Heart left ventricle (tissue), 16 donors: ENCODE measurements at places on chromosomes 7 and 10.

DNA sequence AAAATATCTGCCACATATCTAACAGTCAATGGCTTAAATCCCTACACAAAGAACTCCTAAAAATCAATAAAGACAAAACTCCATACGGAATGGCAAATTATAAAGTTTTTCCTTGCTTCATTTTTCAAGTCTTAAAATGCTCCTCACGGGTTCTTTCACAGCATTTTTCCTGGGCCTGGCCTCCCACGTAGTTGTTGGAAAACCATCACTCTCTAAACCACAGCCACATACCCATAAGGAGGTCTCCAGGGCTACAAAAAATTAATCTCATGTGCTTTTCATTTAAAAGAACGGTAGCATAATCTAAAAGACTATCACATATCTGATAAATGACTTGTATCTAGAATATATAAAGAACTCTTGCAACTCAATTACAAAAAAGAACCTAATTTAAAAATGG, 2.9 kb downstream of the COA1 start:
- H3K27me3 ChIP-seq = no peaks in the 10 kb centered on the region
- no peak overlapping the region for H3K4me3 ChIP-seq
- no peak for DNase-seq
- H3K36me3 ChIP-seq = no peaks in the 10 kb centered on the region
- no peak overlapping the region for H3K27ac ChIP-seq
- peaks cover 30% of the 10 kb centered on the region for H3K4me1 ChIP-seq

DNA sequence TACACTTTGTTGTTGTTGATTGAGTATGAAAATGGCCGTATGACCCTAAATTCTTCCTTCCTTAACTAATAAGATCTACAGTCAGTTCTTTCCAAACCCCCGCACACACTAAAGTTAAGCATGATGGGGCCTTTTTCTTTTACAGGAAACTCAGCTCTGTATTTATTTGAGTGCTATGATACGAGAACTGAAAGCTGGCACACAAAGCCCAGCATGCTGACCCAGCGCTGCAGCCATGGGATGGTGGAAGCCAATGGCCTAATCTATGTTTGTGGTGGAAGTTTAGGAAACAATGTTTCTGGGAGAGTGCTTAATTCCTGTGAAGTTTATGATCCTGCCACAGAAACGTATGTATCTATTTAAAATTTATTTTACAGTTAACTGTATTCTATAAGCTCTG, 14.2 kb upstream of the NUP42 start:
- no peak overlapping the region for H3K4me3 ChIP-seq
- no peak for DNase-seq
- H3K4me1 ChIP-seq = no peaks in the 10 kb centered on the region
- no peak overlapping the region for H3K27ac ChIP-seq
- no peaks in the 10 kb centered on the region for H3K27me3 ChIP-seq

- DNase-seq = no peak
- no peak overlapping the region for H3K4me3 ChIP-seq
- no peaks in the 10 kb centered on the region for H3K36me3 ChIP-seq
- H3K4me1 ChIP-seq = peaks cover 22% of the 10 kb centered on the region
Measured at GRCh38 chr10:102542800-102543418, 39.1 kb downstream of the SUFU start.

- H3K4me3 ChIP-seq = no peak overlapping the region
- H3K27me3 ChIP-seq = no peaks in the 10 kb centered on the region
- H3K4me1 ChIP-seq = peaks cover 6% of the 10 kb centered on the region
- no peaks in the 10 kb centered on the region for H3K36me3 ChIP-seq
- H3K27ac ChIP-seq = no peak overlapping the region
Measured at GRCh38 chr10:129498680-129499079, 31.6 kb downstream of the MGMT start.

DNA sequence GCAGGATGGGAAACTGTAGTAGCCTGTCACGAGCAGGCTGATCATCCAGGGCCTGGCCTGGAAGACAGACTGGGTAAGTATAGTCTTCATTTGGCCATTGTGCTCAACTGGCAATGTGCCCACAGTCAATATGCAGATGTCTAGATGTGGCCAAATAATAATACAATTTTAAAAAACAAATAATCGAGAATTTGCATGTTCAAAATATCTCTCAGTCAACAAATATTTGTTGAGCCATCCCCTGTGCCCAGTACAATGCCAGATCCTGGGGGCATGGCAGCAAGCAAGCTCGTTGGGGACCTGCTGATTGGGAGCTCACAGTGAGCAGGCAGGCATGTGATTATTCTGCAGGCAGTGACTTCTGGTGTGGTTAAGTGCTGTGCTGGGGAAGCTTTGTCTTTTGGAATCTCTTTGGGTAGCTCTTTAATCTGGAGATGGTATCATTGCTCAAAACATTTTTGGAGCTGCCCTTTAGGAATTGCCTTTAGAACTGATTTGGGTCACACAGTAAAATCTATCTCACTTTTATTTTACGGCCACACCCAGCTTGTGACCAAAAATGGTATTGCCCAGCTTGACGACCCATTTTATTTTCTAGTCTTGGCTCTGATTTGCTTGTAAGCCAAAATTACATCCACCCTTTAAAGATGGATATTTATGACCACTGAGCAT, 92.2 kb downstream of the PLCE1 start:
- H3K27ac ChIP-seq = no peak overlapping the region
- no peak for DNase-seq
- no peaks in the 10 kb centered on the region for H3K27me3 ChIP-seq

- DNase-seq = no peak
- no peak overlapping the region for H3K4me3 ChIP-seq
- H3K4me1 ChIP-seq = peaks cover 5% of the 10 kb centered on the region
- H3K27ac ChIP-seq = peak overlapping the region; percentile 74
Measured at GRCh38 chr10:69425511-69426298, 9.0 kb upstream of the TACR2 start.

DNA sequence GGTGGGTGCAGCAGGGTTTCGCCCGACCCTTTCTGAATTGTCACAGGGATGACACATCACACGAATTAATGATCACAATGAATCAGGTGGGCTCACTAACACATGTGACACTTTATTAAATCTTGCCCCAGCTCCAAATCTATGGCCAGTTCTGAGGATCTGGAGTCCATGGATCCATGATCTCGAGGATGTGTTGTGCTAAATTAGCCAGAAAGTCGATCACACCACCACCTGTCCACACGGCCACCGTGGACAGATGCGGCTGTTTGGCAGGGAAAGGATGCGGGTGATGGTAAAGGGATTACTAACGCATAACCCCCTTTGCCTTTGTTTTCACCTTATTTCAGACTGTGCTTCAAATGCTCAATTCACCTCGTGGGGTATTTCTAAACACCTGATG, 96.4 kb downstream of the COBL start:
- no peak overlapping the region for H3K4me3 ChIP-seq
- H3K4me1 ChIP-seq = no peaks in the 10 kb centered on the region
- no peaks in the 10 kb centered on the region for H3K36me3 ChIP-seq
- H3K27me3 ChIP-seq = no peaks in the 10 kb centered on the region
- no peak for DNase-seq

DNA sequence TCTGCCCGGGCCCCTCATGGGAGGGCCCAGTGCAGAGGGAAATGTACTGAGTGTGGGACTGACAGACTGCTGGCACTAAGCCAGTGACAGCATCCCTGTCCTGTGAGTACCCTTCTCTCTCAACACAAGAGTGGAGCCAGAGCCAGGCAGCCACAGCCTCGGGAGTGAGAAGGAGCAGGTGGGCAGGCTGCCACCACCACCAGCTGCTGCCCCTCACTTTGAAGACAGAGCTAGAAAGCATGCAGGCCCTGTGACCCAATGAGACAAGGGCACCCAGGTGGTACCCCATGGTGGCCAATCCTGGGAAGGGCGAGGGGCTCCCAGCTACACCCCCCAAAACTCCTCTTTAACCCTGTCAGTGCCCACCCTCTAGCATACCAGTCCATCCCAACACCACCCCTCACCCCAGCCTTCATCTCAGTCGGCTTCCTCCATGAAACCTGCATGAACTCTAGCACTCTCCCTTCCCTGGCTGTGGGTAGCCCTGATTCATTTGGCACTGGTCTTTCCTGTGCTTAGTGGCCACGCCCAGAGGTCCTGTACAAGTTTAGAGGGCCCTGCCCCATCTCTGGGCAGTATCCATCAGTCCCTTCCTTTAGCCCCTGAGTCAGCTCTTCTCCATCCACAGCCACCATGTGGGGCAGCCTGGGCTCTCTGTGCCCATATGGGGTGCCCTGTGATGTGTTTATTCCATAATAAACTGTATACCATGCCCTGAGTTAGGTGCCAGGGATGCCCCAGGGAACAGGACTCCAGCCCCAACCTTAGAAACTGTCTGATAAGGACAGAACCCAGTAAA, 207.0 kb upstream of the ZMIZ1 start:
- no peak overlapping the region for H3K27ac ChIP-seq
- no peak for DNase-seq
- H3K27me3 ChIP-seq = no peaks in the 10 kb centered on the region
- H3K36me3 ChIP-seq = no peaks in the 10 kb centered on the region
- H3K4me1 ChIP-seq = no peaks in the 10 kb centered on the region

DNA sequence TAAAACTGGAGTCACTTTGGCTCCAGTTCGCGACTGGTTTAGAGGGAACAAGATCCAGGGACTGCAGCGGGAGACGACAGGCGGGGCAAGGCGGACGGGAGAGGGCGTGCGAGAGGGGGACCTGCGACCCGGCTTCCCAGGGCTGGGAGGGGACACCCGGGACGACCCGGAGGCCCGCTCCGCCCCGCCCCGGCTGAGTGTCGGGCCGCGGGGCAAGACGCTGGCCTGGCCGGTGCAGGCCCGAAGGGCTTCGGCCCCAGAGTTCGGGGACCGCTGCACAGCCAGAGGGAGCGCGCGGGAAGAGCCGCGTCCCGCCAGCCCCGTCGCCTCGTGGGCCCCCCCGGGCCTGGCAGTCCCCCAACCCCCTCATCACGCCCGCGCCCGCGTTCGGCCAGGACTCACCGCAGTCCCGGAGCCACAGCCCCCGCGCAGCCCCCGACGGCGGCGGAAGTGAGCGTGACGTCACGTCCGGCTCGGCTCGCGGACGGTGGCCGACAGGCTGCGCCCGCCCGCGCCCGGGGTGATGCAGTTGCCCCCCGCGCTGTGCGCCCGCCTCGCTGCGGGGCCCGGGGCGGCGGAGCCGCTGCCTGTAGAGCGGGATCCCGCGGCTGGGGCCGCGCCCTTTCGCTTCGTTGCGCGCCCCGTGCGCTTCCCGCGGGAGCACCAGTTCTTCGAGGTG, at the start of the genes TUBGCP2 and ZNF511:
Gene TUBGCP2, minus strand, starts transcription at position 452 of the 679 bp plus-strand sequence. CDS start 5,931 bp downstream, outside the sequence.
Gene ZNF511, plus strand, starts transcription at position 494 of the 679 bp plus-strand sequence. Its CDS starts 30 bp downstream, at position 524.
- H3K27me3 ChIP-seq = no peaks in the 10 kb centered on the region
- peak within 1 kb of the TSS; percentile 96 for H3K27ac ChIP-seq
- H3K4me3 ChIP-seq = peak within 1 kb of the TSS; percentile 92
- peak; percentile 92 for DNase-seq

GRCh38 chr10:72170263-72170662, 45.5 kb upstream of the ANAPC16 start:
- H3K36me3 ChIP-seq = peaks cover 2% of the 10 kb centered on the region
- no peaks in the 10 kb centered on the region for H3K27me3 ChIP-seq
- H3K4me3 ChIP-seq = no peak overlapping the region
- no peak overlapping the region for H3K27ac ChIP-seq
- peaks cover 21% of the 10 kb centered on the region for H3K4me1 ChIP-seq

- H3K4me3 ChIP-seq = no peak overlapping the region
- no peaks in the 10 kb centered on the region for H3K27me3 ChIP-seq
- no peaks in the 10 kb centered on the region for H3K36me3 ChIP-seq
- DNase-seq = no peak
Measured at GRCh38 chr7:5567790-5568189, 144.2 kb upstream of the TNRC18 start.

- H3K27ac ChIP-seq = no peak overlapping the region
- H3K27me3 ChIP-seq = no peaks in the 10 kb centered on the region
- H3K4me1 ChIP-seq = no peaks in the 10 kb centered on the region
- H3K4me3 ChIP-seq = no peak overlapping the region
Measured at GRCh38 chr10:26647602-26648244, 49.8 kb upstream of the PDSS1 start.

DNA sequence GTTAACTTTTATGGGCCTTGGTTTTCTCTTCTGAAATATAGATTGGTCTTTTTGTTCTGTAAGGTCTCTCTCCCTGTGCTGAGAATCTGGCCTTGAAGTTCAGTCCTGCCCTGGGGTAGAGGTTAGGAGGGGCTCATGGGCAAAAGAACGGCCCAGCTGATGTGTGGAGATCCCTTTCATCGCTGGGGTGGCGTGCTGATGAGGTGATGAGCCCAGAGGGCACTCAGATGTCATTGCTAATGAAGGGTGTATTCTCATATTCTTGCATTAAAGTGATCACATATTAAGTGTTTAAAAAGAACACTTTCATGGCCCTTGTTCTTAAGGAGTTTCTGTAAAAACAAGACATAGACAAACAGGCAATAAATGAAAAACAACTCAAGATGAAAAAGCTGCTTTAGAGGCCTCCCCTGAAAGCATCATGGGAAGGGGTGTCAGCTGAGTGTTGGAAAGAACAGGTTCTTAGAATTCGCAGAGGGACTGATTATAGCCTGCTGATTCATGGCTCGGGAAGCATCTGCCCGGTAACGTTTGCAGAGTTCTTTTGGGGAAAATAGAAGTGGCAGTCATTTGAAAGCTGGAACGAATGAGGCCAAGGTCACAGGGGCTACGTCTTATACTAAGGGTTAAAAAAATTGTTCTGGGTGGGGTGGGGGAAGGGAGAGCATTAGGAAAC, 72.5 kb upstream of the GPR158 start:
- no peak overlapping the region for H3K27ac ChIP-seq
- no peak for DNase-seq
- no peaks in the 10 kb centered on the region for H3K27me3 ChIP-seq

DNA sequence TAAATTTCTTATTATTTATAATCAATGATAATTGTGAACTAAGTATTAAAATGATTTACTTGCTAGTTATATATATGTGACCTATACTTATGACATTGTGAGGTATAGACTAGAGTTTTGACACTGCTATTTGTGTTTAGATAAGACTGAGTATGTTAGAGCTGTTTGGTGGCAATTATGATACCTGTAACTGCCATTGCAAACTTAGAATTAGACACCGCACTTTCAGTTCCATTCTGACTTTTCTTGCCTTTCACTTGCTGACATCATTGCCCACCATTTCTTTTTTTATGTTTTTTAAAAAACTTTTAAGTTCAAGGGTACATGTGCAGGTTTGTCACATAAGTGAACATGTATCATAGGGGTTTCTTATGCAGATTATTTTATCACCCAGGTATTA, 214.5 kb downstream of the MBL2 start:
- no peaks in the 10 kb centered on the region for H3K27me3 ChIP-seq
- H3K4me1 ChIP-seq = no peaks in the 10 kb centered on the region
- H3K27ac ChIP-seq = no peak overlapping the region
- H3K36me3 ChIP-seq = no peaks in the 10 kb centered on the region
- H3K4me3 ChIP-seq = no peak overlapping the region

GRCh38 chr10:21499701-21500577, 25.5 kb downstream of the SKIDA1 start:
- H3K27ac ChIP-seq = peak overlapping the region; percentile 19
- H3K27me3 ChIP-seq = no peaks in the 10 kb centered on the region
- no peak for DNase-seq

DNA sequence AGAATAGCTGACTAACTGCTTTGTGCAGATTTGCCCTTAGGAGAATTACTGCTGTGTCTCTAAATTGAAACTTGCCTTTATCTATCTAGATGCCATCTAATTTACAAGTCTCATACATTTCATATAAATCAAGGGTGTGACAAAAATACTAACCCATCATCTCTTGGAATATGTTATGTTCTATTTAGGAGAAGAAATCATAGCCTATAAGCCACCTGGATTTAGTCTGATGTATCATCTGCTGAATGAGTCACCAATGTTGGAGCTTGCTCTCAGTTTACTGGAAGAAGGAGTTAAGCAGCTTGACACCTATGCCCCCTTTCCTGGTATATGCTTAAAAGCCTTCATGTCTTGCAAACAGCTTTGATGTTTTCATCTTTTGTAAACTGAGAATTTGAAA, 43.5 kb downstream of the NUP205 start:
- H3K36me3 ChIP-seq = peaks cover 85% of the 10 kb centered on the region
- H3K27me3 ChIP-seq = no peaks in the 10 kb centered on the region
- H3K27ac ChIP-seq = no peak overlapping the region
- no peaks in the 10 kb centered on the region for H3K4me1 ChIP-seq
- H3K4me3 ChIP-seq = no peak overlapping the region
